ENCODE measurements at places on chromosomes 3 and 15.

GRCh38 chr15:78206326-78207109 is 27.8 kb downstream of the ACSBG1 start:
- DNase-seq = no peak

DNA sequence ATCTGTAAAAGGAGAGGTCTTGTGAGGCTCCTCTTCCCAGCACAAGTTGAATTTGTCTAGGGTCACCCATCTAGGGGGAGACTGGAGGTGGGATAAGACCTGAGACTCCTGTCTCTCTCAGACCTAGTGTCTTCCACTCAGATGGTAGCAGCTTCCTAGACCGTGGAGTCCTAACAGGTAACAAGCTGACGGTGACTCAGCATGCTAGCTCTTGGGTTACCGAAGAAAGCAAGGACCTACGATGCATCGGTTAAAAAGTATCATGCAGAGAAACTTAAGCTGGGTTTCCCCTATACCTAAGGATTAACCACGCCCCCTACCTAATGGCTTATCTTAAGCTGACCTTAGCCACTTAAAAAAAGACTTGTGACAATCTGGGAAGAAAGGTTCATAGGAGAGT is 7.6 kb downstream of the LRRN1 start:
- no peak for DNase-seq

GRCh38 chr15:52406601-52407000 is 111.0 kb upstream of the MYO5C start:
- DNase-seq = no peak

- DNase-seq = no peak
Observed at GRCh38 chr3:62676689-62677271, 198.4 kb downstream of the CADPS start.

All from activated CD8-positive, alpha-beta memory T cell treated with anti-CD3 and anti-CD28 coated beads, Interleukin-2, amount 50 U/mL, for 48 hours (primary cell).